Left ventricle myocardium inferior (tissue), 1 donor: ENCODE measurements at places on chromosomes 13 and 19.

GRCh38 chr13:28872427-28873176 is 52.5 kb downstream of the MTUS2 start:
- no peak for DNase-seq

DNA sequence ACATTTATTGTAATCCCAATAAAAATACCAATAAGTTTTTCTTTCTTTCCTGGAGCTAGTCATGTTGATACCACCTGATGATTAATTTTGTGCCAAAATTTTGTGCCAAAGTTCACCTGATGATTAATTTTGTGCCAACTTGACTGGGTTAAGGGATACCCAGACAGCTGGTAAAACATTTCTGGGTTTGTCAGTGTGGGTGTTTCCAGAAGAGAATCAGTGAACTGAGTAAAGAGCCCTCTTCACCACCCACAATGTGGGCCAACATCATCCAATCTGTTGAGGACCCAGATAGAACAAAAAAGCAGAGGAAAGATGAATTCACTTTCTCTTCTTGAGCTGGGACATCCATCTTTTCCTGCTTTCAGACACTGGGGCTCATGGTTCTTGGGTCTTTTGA is 292.9 kb downstream of the LMO7 start:
- DNase-seq, result no peak

DNA sequence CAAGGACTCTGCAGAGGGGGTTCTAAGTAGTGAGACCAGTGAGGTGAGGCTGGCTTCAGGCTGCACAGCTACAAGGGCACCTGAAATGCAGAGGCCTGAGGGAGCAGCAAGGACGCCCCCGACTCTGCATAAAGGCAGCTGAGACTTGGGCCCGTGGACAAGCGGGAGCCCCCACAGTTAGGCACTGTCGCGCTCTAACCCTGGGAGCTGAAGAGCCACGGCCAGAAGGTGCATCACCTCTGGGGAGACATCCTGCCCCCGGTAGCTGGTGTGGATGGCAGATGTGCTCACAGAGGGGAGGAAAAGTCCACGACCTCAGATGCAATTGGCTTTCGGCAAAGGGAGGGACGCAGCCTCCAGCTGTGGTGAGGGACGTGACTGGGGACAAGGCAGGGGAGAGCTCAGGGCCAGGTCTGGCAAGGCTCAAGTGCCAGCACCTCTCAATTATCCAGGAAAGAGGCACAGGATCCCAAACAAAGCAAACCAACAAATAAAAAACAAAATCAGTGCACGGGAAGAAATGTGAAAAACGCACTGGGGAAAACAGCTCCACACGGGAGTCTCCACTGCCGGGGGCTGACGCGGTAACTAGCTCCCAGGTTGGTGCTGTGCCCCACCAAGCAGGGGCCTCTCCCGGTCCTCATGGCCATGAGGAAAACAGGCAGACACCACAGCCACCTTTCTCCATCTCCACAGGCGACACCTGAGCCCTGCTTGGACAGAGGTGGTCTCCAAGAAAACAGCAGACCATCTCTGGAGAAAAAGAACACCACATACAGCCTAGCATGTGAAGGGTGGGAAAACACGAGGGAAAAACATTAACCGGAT is 23.0 kb upstream of the PLPP2 start:
- no peak for DNase-seq

DNA sequence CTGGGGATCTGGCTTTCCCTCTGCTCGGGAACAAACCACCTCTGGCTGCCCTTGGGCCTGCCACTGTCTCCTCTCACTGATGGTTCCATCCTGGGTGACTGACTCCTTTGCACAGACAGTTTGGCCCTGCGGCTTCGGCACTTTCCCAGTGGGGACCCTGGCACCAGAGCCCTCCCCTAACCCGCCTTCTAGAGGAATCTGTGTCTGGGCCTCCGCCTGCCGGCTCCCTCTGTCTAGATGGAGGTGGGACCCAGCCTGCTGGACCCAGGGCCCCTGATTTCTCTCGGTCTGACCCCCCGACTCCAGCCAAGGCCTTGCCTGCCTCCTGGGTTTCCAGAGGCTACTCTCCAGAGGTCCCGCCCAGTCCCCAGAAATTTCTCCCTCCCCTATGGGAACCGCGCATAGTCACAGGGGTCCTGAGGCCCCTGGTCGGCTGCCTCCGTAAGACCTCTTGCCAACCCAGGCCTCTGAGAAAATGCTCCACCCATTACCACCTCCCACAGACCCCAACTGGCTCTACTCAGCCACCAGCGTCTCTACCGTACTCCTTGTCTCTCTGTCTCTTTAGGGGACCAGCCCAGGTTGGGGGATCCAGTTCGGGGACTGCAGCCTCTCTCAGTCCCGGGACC is 2.7 kb downstream of the CCDC106 start:
- no peak for DNase-seq

DNA sequence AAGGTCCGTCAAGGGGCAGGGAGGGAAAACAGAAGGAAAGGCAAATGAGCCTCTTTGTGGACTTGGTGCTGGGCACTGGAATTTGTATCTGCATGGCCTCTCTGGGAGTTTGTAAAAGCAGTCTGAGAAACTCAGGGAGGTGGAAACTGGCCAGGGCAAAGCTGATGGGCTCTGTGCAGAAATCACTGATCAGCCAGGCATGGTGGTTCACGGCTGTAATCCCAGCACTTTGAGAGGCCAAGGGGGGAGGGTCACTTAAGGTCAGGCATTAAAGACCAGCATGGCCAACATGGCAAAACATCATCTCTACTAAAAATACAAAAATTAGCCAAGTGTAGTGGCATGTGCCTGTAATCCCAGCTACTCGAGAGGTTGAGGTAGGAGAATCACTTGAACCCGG is 369.9 kb upstream of the ZNF507 start:
- no peak for DNase-seq

DNA sequence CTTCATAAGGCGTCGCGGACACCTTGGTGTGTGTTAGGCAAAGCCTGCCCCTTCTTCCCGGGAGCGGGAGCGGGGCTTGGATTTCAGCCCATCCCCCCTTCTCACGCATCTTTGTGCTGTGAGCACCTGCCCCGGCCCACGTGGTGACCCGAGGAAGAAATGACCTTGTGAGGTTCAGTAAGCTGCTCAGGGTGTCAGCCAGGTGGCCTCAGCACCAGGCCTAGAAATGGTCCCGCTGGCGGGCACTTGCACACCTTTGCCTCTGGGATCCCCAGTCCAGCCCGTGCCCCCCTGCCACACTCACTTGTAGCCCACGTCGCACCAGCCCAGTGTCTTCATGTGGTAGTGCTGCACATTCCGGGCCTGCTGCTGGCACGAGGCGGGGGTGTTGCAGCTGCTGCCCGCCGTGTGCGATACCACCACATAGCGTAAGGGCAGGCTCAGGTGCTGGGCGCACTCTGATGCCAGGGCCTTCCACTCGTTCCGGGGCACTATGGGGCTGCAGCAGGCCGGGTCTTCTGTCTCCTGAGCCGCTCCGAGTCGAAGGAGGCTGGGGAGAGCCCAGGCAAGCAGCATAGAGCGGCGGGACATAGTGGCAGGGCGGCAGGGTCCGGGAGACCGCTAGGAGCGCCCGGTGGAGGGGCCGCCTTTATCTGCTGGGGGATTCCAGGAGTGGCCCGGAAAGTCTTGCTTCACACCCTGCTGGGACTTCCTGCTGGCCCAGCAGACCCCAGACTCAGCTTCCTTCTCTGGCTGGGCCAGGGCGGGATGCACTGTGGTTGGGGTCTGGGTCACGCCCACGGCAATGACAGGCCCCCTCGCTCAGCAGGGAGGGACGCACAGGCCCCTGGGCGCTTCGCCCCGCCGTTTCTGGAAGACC is at the start of gene PGLYRP1:
Gene PGLYRP1 (minus strand): TSS at position 623 of the 880 bp plus-strand sequence. CDS start 32 bp downstream, at position 591.
- DNase-seq, result no peak

DNA sequence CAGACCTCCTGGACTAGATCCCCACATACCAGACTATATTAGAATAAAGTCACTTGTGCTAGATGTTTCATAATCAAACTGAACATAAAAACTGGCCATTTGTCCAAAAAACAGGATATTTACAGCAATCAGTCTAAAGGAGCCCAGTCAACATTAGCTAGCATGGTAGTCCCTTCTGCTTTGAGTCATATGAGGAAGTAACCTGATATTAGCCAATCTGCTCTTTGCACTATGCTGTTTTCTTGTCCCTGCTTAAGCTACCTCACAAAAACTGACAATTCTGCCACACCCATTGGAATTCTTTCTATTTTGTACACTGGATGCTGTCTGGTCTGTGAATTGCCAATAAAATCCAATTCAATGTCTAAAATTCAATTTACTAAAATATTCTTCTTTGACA is 1824.2 kb downstream of the OLFM4 start:
- DNase-seq, result no peak

- no peak for DNase-seq
These were observed 342 bp upstream of the SIGLEC10 start for GRCh38 chr19:51417810-51418157.

GRCh38 chr19:31818798-31819105 is 469.5 kb upstream of the TSHZ3 start:
- no peak for DNase-seq

DNA sequence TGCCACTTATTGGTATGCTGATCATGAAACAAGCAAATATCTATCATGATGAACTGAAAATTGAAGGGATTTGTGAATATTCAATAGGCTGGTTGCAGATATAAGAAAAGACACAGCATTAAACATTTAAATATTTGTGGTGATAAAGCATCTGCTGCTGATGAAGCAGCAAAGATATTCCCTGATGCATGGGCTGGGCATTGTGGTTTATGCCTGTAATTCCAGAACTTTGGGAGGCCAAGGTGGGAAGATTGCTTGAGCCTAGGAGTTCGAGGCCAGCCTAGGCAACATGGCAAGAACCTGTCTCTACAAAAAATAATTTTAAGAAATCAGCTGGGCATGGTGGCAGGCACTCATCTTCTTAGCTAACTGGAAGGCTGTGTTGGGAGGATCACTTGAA is 54.5 kb downstream of the GPR180 start:
- no peak for DNase-seq
